ENCODE measurements at places on chromosomes 6 and 20. TPM values are rescaled to one million over a fixed set of nuclear protein-coding genes. Genes with fewer than 3 reads are reported as not detected.

The CALHM5 gene
- 2.2 TPM for total RNA-seq

The DLK2 gene
- total RNA-seq, result 1.0 TPM

GRCh38 chr6:80183019-80183795 is 76.7 kb downstream of the BCKDHB start:
- DNase-seq, result no peak

DNA sequence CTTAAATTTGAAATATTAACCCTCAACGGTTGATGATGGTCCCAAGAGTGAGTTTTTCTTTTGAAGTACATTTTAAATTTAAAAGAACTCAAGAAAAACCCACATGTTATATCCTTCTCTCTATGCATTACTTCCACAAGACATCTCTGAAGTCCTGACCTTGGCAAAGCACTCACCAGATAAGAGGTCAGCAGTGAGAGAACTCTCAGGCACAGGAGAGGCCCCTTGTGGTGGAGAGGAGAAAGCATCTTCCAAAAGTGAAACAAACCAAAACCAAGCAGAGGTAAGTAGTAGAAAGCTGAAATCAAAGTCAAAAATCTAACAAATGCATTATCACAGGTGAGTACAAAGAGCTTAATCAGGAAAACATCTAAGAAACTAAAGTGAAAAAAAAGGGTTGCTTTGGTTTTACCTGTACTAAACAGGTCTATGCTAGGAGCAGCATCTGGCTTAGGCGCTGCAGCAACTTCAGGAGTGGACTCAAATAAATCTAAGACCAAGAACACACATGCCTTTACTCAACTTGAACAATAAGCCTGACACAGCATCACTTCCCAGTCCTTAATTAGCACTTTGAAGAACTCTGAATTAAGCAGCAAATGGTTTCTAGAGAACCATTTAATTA is 80.5 kb downstream of the PRSS35 start:
- DNase-seq, result no peak

The ARFGEF2 gene
- total RNA-seq, result 36.8 TPM

DNA sequence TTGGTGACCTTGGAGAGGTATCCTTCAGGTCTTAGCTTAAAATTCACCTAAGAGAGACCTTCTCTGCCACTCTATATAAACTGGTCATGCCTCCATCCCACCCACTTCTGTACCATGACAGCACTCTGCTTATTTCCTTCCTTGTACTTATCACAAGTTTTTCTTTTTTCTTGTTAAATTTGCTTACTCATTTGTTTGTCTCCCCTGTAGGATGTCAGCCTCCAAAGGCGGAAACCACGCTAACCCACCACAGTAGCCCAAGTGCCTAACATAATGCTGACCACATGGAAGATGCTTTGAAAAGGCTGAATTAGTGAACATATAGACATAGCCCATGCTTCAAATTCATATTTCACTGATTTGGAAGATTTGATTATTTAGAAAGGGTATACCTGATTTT is 5.4 kb downstream of the BMP6 start:
- no peak for DNase-seq

The PPIL1 gene
- total RNA-seq, result 65.2 TPM

DNA sequence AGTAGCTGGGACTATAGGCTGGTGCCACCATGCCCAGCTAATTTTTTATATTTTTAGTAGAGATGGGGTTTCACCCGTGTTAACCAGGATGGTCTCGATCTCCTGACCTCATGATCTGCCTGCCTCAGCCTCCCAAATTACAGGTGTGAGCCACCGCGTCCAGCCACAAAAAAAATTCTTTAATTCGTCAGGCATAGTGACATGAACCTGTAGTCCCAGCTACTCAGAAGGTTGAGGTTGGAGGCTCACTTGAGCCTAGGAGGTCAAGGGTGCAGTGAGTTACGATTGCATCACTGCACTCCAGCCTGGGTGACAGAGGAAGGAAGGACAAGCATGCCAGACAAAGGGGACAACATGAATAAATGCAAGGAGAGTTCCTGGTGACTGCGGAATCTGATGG is 19.5 kb upstream of the ASXL1 start:
- no peak for DNase-seq

DNA sequence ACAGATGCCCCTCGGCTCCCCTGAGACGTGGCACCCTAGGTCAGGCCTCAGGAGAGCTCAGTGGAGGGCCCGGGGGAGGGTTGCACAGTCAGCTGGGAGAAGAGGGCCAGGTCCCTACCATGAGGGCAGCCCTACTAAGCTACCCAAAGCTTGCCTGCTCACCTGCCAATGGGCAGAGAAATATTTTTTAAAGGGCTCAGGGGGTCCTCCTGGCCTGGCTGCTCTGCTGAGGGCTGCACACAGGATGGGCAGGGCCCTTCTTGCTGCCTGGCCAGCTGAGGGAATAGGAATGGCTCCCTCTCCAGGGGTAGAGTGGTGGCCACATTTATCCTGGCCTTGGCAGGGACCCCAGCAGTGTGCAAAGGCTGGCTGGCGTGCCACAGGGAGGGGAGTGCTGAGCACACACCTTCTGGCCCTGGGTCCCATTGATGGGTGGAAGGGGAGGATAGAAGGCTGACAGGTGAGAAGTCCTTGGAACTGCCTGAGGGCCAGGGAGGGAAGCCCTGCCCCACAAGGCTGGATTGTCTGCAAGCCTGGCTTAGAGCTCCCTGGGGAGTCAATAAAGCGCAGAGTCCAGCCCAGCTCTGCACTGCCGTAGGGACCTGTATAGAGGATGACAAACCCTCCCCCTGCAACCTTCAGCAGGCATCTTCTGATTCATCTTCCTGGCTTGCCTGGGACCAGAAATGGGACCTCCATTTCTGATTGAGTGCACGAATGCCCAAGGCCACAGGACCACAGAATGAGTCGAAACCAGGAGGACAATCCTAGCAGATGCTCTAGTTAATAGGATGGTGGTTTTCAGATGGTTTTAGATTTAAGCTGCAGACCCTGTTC is 62.1 kb downstream of the NOL4L start:
- no peak for DNase-seq

- peak; percentile 30 for DNase-seq
Observed at GRCh38 chr20:34994509-34995131, 39.0 kb downstream of the MYH7B start.

DNA sequence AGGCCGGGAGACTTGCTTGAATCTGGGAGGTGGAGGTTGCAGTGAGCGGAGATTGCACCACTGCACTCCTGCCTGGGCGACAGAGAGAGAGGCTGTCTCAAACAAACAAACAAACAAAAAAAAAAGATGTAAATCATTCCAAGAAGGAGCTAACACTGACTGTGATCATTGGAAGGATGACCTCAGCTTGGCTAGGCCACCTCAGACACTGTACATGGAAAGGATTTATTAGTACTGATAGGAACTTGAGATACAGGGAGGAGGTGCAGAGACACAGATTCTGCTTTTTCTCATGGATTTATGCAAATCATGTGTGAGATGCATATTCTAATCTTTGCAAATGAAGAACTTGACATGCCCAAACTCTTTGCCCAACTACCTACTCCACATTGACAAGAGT is 293.6 kb downstream of the HIVEP2 start:
- DNase-seq, result no peak

GRCh38 chr6:125340991-125341390 is 39.2 kb upstream of the HDDC2 start:
- DNase-seq, result no peak

- DNase-seq, result no peak
Observed at GRCh38 chr6:20473518-20473917, 60.7 kb upstream of the CDKAL1 start.

DNA sequence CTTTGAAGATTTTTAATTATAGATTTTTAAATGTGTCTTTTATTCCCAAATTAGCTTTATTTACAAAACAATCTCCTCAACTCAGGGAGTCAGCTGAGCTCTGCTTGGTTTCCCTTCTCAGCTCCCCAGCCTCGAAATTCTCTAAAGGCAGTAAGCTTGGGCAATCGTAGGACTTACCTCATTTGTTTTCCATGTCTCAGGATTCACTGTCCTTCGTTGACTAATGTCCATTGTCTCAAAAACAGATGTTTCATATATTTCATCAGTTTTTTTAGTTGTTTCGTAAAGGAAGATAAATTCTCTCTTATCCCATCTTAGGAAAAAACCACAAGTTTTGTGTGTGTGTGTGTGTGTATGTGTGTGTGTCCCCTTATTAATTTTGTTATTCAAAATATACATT is 102.2 kb upstream of the ADGRF1 start:
- no peak for DNase-seq

DNA sequence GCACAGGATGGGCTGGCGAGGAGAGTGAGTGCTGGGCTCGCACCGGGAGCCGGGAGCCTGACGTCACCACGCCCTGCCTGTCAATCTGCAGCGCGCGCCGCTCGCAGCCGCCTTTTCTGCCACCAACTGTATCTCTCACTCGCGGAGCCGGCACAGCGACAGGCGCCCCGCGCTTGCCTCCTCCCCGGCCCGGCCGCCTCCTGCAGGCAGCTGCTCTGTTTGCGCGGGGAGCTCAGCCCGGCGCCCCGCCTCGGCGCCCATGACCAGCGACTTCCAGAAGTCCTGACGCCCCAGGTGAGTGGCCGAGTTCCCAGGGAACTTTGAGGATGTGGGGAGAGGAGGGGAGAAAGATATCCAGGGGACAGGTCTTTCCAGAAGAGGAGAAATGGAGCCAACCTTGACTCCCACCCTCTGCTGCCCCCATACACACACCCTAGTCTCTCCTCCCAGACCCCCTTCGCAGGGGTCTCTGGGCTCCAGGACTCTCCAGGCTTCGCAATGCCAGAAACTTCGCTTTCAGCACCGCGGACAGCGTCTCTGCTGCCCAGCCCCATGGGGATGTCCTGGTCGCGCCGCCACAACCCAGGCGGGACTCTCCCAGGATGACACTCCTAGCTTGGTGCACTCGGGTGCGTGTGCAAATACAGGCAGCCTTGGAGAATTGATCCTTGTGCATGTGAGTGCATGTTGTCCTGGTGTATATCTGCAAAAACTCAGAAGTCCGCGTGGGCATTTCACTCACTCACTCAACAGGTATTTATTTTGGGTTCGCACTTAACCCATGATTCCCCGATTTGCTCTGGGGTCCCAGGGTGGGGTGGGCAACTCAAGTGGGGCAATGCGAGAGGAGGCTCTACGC is at the start of gene GPR6:
GPR6 (plus strand) TSS at position 138 of the 859 bp plus-strand sequence. CDS start 802 bp downstream, outside the sequence.
- peak; percentile 77 for DNase-seq

GRCh38 chr20:56208121-56208520 is 40.4 kb upstream of the MC3R start:
- no peak for DNase-seq

The CGA gene
- not detected for total RNA-seq

DNA sequence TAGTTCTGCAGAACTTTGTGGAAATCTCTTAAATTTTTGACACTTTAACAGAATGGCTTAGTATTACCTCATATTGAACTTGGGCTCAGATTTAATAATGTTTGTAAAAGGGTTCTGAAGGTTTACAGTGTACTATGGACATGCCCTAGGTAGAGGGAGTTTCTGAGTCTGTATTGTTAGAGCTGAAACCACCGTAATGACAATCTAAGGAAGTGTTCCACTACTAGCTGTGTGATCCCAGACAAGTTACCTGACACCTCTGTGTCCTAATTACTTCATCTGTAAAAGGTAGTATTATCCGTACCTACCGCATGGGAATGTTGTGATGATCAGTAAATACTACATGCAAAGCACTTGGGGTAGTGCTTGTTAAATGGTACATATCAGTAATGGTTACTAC is 86.9 kb downstream of the RREB1 start:
- DNase-seq, result no peak

The ZC2HC1B gene
- total RNA-seq, result not detected

The STAU1 gene
- 49.1 TPM for total RNA-seq

The KCNB1 gene
- total RNA-seq, result 1.1 TPM

The EYA2 gene
- 0.65 TPM for total RNA-seq

The DEFB124 gene
- total RNA-seq, result not detected

The PCK1 gene
- total RNA-seq, result 2.3 TPM

GRCh38 chr6:87540539-87540938 is 49.2 kb downstream of the RARS2 start:
- DNase-seq, result no peak

The HUS1B gene
- total RNA-seq, result not detected

GRCh38 chr6:11089695-11090094 is 3.9 kb upstream of the SMIM13 start:
- no peak for DNase-seq

GRCh38 chr6:89411145-89412070 is 665 bp downstream of the RRAGD start:
- DNase-seq, result peak; percentile 61

DNA sequence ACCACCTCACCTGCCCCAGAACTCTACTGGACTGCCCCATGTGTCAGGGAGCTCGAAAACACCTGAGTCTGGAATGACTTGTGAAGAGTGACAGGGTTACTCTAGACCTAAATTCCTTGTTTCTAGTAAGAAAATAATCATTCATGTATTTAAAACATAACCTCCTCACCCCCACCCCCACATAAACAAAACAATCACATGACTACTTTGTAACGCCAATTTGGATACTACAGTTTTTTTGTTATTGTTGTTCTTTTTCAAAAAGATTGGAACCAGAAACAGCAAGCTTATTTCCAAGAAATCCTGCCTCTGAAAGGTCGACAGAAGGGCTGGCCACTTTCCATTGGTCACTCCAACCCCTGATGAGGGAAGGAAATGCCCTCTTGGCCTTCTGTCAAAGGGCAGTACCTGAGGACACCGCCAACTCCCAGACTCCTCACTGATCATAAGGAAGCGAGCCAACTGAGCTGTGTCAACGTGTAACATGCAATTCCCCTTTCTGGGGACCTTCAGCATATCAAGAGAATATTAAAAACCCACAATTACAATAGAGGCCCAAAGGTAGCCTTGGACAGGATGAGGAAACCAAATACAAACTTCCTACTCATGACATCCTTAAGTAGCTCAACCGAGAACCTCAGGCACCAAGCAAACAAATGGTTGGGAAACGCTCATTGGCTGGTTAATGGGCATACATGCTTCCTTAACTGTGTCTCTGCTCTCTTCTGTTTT is 2.6 kb downstream of the MCUR1 start:
- no peak for DNase-seq

GRCh38 chr6:40722553-40723258 is 135.5 kb upstream of the LRFN2 start:
- no peak for DNase-seq

The HLA-DQA1 gene
- total RNA-seq, result 5.5 TPM

- no peak for DNase-seq
Observed at GRCh38 chr20:57996465-57996864, 232.0 kb downstream of the ANKRD60 start.

DNA sequence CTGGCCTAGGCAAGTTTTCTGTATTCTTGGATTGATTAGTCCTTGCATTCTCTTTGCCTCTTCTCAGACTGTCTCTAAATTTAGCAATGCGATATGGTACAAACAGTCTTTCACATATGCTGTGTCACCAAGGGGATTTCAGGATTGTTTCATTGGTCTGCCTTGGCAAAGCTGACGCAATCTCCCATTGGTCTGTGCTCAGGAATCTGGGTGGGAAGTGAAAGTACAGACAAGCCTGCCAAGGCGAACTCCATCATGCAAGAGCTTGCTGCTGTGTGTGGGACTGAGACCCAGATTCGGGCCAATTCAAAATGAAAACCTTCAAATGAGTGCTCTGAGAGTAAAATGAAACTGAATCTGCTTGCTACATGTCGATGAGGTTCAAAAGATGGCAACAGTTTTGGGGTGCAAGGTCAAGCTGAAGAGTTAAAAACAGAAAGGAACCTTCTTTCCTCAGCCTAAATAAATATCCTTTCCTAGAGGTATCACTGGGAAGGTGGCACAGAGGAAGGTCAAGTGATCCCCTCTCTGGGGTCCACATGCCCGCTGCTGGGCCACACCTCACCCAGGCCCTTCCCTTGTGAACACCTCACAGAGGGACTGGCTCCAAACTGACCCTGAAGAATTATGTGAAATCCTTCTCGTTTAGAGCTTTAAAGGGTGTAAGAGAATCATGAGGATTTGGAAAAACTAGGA is 198.8 kb upstream of the PREP start:
- peak; percentile 80 for DNase-seq

Data from Right ventricle myocardium superior (tissue), 1 donor.